NCI-H1694 treated with DMSO at 0.1 percent for 48 hours (cell line): ENCODE measurements at places on chromosomes 7 and 10.

- no peak for DNase-seq
Measured at GRCh38 chr10:119784340-119785067, 58.7 kb downstream of the INPP5F start.

- no peak for DNase-seq
Measured at GRCh38 chr7:32905175-32905662, 13.7 kb upstream of the KBTBD2 start.

- no peak for DNase-seq
Measured at GRCh38 chr10:119947300-119947699, 54.8 kb downstream of the SEC23IP start.

GRCh38 chr10:50552771-50553535 lies 70.8 kb downstream of the SGMS1 start:
- DNase-seq: no peak

DNA sequence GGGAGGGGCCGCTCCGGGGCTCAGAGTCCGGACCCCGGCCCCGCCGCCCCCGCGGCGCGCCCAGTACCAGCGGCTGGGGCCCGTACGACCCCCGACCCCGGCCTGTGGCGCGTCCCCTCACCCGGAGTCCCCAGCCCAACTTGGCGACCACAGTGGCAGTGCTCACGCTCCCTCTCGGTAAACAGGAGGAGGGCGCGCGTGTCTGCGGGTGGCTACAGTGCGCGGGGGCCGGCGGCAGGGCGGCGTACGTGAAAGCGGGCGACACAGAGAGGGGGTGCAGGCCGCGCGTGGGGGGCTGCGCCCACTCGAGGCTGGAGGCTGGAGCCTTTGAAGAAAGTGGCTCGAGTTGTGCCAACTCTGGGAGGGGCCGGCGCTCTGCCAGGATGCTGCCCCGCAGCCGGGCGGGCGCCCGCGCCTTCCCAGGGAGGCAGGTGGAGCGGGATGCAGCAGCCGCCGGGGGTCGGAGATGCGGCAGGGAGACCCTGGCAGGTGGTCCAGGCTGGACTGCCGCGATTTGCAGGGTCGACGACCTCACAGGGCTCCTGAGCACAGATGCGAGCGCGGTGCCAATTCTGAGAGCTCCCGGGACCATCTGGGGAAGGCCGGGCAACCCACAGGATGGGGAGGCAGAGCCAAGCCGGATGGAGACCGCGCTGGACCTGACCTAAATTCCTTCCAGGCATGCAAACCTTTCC lies 655 bp downstream of the PTPRE start:
- no peak for DNase-seq

DNA sequence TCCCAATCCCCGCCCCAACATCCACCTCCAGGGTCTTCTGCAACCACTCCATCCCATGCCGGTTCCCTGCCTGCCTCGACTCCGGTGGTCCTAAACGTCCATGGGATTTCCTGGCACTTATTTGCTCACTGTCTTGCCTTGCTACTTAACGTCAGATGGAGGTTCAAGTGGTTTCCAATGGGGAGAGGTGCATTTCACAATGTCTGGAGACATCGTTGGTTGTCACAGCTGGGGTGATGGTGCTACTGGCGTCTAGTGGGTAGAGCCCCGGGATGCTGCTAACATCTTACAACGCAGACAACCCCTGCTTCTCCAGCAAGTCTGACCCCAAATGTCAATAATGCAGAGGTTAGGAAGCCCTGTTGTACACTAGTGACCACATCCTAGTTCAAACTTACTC lies 82.9 kb upstream of the ANLN start:
- no peak for DNase-seq

DNA sequence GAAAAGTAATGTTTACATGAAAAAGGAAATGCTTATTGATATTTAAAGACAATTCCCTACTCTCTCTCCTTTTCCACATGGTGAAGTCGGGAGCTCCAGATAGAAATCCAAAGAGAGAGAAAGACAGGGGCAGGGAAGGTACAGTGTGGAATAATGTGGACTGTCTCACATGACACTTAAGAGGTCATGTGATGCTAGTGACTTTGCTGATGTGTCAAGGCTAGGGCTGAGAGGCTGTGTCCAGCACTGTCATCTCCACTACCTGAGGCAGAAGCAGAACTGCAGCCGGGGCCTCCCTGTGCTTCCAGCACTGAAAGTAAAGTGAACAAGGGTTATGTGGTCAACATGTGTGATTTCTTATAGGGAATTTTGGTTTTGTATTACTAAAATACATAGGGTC lies 26.0 kb downstream of the NRG3 start:
- no peak for DNase-seq

DNA sequence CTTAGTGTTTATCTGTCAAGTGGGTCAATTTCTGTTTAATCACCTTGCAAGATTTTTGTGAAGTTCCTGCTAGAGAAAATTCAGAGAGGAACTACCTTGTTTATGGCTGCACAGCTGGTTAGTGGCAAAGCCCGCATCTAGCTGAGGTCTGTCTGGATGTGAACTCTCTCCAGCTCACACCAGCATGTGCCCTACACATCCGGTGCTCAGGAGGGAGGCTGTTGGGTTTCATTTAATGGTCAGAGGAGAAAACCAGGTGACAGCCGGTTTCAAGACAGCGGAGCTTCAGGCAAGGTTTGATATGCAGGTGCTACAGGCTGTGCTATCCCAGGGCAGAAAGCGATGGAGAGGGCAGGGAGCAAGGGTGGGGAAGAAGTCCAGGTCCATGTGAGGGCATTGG lies 351.1 kb downstream of the ACTR3B start:
- DNase-seq: no peak

DNA sequence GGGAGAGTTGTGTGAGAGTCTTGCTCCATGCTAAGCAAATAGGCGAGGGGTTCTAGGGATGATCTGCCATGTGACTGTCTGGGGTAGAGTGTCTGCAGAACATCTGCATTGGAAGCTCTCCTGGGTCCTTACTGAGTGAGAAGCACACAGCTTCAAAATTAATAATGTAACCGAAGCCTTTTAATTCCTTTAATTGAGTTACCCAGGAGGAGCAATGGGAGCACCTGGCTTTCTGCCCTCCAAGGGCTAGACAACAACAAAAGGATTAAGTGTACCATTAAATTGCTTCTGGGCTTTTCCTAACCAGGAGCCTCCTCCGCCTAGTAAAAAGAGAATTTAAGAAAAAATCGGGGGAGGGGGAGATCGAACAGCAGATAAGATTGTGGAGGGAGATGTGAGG lies 102.0 kb upstream of the TBX20 start:
- DNase-seq: no peak

GRCh38 chr10:125782616-125783015 lies 7.0 kb upstream of the MMP21 start:
- DNase-seq: no peak

GRCh38 chr7:632831-633210 lies 93.7 kb upstream of the DNAAF5 start:
- no peak for DNase-seq

- no peak for DNase-seq
Measured at GRCh38 chr7:106794276-106795083, 70.6 kb upstream of the PIK3CG start.

DNA sequence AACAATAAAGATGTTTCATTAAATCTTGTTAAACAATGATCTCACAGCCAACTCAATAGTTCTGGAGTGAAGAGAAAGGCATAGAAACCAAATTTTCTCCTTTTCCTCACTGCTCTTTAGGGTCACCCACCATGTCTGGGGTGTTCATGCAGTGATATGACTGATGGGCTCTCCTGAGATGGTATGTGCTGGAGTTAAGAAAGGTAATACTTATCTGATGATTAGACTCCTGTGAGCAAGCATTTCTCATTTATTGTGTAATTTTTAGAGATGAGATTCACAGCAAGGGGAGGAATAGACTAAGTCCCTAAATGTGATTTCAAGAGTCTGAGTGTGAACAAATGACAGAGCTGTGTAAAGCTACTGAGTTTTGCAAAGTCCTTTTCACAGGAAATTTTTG lies 1361.3 kb upstream of the CELF2 start:
- no peak for DNase-seq

DNA sequence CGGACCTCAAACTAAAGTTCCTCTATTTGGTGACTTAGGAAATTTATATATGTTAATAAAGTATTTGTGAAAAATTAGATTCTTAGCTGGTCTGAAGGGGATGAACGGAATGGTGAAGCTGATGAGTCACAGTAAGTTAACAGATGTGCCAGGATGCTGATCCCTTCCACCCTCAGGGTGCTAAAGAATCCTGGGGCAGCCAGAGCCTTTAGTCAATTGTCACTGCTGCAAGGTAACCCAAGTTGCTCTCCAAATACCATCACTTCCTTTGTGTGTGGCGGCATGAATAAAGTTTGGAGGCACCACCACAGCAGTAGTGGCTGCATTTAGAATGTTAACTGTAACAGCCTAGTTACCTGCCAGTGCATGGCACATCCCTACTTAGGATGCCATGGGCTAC lies 222.6 kb upstream of the PPP1R3A start:
- no peak for DNase-seq

DNA sequence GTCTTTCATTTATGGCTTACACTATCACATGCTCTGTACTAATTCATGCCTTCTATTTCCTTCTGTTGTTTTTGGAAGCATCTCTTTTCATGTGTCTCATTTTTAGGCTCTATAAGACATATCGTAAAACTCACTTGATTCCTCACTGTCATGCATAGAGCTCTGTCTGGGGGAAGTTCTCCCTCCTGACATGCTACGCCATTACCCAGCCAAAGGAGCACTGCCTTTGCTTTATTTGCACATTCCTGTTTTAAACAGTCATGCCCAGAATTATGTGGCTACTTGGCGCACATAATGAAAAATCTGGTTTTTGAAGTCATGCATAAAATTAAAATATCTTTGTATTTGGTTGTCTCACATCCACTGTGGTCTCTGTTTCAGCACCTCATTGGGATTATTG lies 17.6 kb upstream of the AKR1C3 start:
- no peak for DNase-seq

GRCh38 chr10:103752680-103753248 lies 102.6 kb downstream of the SH3PXD2A start:
- no peak for DNase-seq

- no peak for DNase-seq
Measured at GRCh38 chr7:149020483-149020882, 7.8 kb downstream of the PDIA4 start.

- DNase-seq: no peak
Measured at GRCh38 chr7:38360776-38361175, 87.3 kb upstream of the TARP start.

- no peak for DNase-seq
Measured at GRCh38 chr7:107076781-107077698, 32.5 kb downstream of the PRKAR2B start.

DNA sequence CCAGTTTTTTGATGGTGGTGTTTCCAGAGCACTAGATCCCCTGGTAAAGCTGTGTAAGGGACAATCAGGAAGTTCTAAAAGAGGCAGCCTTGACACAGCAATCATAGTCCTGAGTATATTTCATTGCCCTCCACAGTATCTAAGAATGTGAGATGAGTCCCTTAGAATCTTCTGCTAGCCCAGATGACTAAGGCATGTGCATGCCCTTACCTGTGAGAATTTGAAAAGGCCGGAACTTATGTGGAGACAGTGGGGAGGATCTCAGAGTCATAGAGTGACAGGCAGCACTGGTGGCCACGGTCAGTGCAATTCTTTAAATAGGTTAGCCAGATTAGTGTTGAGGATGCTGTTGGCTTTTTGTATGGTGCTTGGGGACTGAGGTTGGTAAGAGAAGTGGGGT lies 361.4 kb upstream of the VSTM2A start:
- no peak for DNase-seq

DNA sequence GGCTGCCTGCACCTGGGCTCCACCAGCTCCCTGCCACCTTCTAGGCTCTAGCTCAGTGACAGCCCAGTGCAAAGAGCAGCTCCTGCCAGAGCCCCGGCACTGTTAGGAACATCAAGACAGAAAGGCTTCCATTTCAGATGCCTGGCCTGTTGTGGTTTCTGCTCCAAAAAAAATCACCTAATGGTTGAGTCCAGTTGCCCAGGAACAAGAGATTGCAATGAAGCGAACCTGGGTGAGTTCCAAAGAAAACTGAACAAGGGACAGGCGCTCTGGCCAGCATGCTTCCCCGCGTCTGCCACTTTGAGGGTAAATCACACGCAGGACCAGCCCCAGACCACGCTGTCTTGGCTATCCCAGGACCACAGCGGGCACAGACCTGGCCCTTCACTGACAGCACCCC lies 47.0 kb upstream of the RASGEF1A start:
- DNase-seq: no peak

GRCh38 chr10:99658622-99659030 lies 683 bp upstream of the ENTPD7 start:
- DNase-seq: no peak

- no peak for DNase-seq
Measured at GRCh38 chr10:47438857-47439474, 44.9 kb downstream of the ANXA8 start.

DNA sequence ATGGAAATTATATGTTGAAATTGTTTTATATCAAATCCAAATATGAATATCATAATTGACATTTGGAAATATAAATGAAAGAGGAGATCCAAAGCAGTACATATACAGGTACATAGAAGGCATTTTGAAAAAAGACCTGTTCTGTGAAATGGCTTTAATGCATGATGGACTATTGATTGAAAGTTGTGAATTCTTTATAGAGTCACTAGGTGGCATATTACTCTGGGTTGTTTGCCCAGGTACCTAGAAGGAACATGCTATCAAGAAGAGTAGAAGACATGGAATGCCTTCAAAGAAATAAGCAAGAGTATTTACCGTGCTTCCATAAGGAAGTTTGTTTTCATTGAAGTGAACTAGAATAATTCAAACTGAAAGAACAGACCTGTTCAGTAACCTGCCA lies 160.0 kb upstream of the ANK3 start:
- peak; percentile 29 for DNase-seq
